ENCODE measurements at places on chromosomes 1 and 21.

GRCh38 chr1:180862305-180862704 is 50.4 kb upstream of the KIAA1614 start:
- DNase-seq = no peak

DNA sequence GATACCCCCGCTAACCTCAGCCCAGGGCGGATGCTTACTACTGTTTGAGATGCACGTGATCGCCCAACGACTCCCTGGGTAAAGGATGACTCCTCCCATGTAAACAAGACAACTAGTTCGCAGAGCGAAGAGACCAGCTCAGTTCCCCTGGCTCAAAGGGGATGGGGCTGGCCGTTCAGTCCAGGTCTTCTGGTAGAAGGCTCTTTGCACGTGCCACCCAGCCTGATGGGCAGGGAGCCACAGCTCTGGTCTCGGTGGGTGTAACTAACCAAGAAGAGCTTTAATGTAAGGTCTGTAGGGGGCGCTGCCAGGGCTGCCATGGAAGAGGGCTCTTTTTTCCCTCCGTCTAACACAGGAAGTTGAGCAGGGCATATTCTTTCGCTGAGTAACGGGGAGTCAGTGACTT is 49.4 kb upstream of the PARP1 start:
- DNase-seq = no peak

GRCh38 chr21:38952890-38953289 is 147.2 kb downstream of the ETS2 start:
- no peak for DNase-seq

GRCh38 chr1:108559215-108560186 is at the start of gene EEIG2:
EEIG2 (plus strand) TSS chr1:108560100; CDS start chr1:108560429, 329 bp downstream.
- peak; percentile 89 for DNase-seq

- no peak for DNase-seq
These were observed 43.5 kb upstream of the SCCPDH start for GRCh38 chr1:246680696-246681130.

DNA sequence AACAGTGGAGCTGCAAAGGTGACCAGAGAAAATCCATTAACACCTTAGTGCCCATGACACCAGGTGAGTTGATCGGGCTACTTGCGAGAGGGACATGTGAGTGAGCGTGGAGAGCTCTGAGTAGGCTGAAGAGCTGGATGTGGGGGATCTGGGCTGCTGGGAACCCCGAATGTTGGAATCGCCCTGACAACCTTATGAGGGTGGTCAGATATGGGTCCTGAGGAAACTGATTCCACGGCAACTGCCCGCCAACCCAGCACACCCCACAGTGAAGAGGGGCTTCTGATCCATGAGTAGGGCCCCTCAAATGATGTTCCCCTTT is 705 bp upstream of the QSOX1 start:
- DNase-seq = no peak

GRCh38 chr1:208808301-208808700 is 564.1 kb upstream of the PLXNA2 start:
- no peak for DNase-seq

- DNase-seq = no peak
These were observed 159.7 kb downstream of the PTGER3 start for GRCh38 chr1:70887936-70888335.

- DNase-seq = no peak
These were observed 33.7 kb upstream of the PRDM2 start for GRCh38 chr1:13666317-13666716.

GRCh38 chr1:39632323-39632681 is 7.1 kb downstream of the HEYL start:
- DNase-seq = no peak

GRCh38 chr1:209780268-209780667 is 4.1 kb downstream of the C1orf74 start:
- no peak for DNase-seq

DNA sequence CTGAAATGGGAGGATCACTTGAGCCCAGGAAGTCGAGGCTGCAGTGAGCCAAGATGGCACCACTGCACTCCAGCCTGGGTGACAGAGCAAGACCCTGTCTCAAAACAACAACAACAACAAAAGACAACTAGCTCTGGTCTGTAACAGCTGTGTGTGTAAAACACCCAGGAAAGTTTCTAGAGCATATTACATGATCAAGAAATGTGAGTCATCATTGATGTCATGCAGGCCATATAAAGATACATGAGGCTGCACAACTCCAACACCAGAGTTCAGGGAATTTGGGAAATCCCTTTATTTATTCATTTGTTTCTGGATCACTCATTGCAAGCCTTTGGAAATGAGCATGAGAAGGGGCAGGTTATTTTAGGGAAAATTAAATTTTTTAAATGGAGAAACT is 50.3 kb upstream of the CTPS1 start:
- no peak for DNase-seq

GRCh38 chr21:25838809-25839208 is 104.0 kb downstream of the GABPA start:
- no peak for DNase-seq

- DNase-seq = peak; percentile 59
These were observed 187.4 kb upstream of the ATP1B1 start for GRCh38 chr1:168918860-168919741.

- DNase-seq = peak; percentile 79
These were observed at the start of gene PLA2G4A for GRCh38 chr1:186828611-186829454. PLA2G4A (plus strand) TSS chr1:186828949; CDS start chr1:186854355, 25,406 bp downstream.

- DNase-seq = no peak
These were observed 29.1 kb downstream of the NTPCR start for GRCh38 chr1:232979558-232979957.

GRCh38 chr1:25478633-25479032 is 47.9 kb downstream of the MACO1 start:
- DNase-seq = no peak

DNA sequence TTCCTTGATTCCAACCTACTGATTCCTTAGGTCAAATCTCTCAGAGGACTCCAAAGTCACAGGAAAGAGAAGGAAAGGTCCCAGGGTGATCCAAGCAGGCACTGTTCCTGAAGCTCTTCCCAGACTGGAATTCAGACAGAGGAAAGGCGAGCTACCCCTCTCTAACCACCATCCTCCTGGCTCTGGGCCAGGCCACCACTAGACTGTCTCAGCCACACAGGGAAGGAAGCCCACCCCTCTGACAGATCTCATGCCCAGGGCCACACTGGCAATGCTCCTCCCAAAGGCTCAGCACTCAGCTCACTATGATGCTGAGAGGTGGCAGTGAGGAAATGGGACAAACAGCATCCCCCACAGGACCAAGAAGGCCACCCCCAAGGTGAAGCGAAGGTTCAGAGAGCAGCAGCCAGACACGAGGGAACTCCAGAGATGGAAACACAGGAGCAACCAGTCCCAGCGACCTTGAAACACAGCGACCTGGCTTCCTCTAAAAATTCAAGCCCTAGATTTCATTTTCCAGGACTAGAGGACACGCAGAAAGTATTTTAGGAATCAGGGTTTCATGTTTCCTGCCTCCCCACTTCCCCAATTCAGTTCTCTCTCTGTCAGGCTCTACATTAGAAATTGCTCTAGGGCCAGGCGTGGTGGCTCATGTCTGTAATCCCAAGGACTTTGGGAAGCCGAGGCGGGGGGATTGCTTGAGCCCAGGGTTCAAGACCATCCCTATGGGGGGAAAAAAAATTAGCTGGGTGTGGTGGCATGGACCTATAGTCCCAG is 18.8 kb downstream of the PIK3C2B start:
- DNase-seq = no peak

- no peak for DNase-seq
These were observed 92.1 kb upstream of the LMO4 start for GRCh38 chr1:87236585-87236984.

- DNase-seq = no peak
These were observed 609 bp downstream of the PIGK start for GRCh38 chr1:77218477-77219165.

GRCh38 chr1:21781815-21782348 is 1.1 kb downstream of the USP48 start:
- DNase-seq = peak; percentile 46

GRCh38 chr1:19495000-19495656 is 9.8 kb upstream of the CAPZB start:
- DNase-seq = no peak

DNA sequence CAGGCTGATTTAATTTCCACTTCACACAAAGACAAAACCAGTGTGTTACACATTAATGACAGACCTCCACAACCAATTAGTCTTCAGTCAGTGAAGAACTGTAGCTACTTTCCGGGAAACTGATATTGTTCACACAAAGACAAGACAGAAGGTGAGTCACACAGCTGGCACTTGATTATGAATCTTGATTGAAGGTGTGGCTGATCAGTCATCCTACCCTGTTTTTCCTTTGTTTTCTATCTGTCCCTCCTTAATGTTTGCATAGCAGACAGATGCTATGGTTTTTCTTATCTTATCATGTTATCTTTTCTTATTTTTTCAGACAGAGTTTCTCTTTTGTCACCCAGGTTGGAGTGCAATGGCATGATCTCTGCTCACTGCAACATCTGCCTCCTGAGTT is 185.1 kb upstream of the GREM2 start:
- no peak for DNase-seq

DNA sequence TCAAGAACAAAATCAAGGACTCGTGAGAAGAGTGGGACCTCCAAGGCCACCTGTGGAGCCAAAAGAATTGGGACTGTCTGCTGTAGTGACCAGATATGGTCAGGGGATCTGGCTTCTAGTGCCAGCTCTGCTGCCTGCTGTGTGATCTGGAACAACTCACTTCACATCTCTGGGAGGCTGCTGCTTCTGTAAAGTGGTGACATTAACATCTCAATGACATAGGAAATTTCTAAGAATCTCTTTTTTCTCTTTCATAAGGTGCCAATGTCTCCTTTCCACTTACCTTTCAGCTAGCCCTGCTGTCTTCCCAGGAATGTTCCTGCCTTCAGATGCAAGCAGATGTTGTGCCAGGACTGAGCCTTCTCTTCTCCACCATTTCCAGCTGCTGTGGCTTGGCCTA is 5.0 kb upstream of the SRSF4 start:
- DNase-seq = no peak

- peak; percentile 59 for DNase-seq
These were observed at the start of gene RASAL2 for GRCh38 chr1:178093951-178094738. RASAL2 (plus strand) TSS chr1:178094104; CDS start chr1:178094493, 389 bp downstream.

- DNase-seq = no peak
These were observed 16.3 kb downstream of the RNF19B start for GRCh38 chr1:32948390-32948722.

DNA sequence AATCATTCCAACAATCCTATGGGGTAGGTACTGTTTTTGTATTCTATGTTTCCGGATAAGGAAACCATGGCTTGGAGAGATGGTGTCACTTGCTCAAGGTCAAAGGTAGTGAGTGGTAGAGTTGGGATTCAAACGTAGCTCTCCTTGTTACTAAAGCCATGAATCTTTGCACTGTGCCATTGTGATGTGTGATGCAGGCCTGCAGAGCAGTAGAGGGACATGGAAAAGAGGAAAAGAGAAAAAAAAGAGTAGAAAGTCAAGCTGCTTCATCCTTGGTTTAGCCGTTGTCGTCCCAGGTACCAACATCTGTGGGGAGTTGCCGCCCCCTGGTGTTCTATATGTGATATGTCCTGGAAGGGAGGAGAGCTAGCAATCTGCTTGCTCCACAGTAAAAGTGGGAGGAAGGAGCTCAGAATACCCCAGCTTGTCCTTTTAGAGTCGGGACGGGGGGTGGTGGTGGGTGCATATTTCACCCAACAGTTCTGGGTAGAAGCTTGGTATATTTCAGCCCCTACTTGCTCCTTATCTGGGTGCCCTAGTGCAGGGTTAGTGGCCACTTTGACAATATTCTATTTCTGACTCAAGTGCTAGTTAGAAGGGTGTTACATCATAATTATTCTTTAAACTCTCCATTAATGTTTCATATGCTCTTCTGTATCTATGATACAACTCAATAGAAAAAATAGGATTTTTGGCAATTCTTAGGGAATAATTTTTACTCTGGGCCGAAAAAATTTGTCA is 98.4 kb downstream of the EBNA1BP2 start:
- DNase-seq = peak; percentile 57

DNA sequence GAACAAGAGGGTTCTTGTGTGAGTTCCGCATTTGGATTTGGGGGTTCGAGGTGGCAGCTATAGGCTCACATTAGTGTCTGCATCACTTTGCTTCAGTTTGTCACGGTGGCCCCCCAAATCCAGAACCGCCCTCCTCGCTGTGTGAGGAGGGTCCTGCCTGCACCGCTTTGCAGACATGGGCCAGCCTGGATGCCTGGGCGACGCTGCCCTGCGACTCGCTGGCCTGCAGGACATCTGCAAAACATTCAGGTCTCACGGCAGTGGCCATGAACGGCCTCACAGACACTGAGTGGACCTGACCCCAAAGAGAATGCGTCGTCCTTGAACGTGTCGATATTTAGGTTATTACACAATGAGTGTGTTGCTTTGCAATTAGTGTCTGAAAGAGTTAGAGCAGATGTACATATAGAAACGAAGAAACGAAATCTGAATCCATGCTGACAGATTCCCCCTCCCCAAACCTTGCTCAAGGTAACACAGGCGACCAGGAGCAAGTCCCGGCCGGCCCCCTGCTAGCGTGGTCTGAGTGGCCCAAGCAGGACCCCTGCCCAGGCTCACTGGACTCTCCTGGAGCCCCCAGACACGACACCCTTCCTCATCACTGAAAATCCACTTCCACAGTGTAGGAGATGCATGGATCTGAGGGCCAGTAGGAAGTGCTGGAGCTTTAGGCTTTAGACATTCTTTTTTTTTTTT is 20.4 kb downstream of the PDE9A start:
- DNase-seq = no peak

GRCh38 chr1:217494767-217495166 is 136.1 kb downstream of the GPATCH2 start:
- no peak for DNase-seq

All from foreskin melanocyte (primary cell).